ENCODE measurements at places on chromosomes 12 and 14.

GRCh38 chr12:80242321-80242720 lies 143.0 kb downstream of the OTOGL start:
- DNase-seq: no peak

- DNase-seq: no peak
Measured at GRCh38 chr14:38367922-38368321, 112.0 kb upstream of the CLEC14A start.

DNA sequence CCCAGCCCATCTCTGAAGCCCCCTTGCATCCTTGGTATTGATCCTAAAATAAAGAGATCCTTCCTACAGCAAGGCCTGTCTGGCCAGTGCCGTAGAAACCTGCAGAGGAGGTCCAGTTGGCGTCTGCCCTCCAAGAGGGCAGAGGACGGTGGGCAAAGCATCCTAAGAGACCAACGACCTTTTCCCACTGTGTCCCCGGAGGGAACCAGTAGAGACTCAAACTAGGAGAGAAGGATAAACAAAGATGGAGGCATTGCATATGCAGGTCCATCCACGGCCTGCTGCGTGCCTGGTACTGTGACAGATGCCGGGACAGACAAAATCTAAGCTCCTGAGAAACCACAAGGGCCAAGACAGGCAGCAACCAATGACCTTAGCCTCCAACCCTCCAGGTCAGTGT lies 3.8 kb downstream of the NCKAP5L start:
- no peak for DNase-seq

DNA sequence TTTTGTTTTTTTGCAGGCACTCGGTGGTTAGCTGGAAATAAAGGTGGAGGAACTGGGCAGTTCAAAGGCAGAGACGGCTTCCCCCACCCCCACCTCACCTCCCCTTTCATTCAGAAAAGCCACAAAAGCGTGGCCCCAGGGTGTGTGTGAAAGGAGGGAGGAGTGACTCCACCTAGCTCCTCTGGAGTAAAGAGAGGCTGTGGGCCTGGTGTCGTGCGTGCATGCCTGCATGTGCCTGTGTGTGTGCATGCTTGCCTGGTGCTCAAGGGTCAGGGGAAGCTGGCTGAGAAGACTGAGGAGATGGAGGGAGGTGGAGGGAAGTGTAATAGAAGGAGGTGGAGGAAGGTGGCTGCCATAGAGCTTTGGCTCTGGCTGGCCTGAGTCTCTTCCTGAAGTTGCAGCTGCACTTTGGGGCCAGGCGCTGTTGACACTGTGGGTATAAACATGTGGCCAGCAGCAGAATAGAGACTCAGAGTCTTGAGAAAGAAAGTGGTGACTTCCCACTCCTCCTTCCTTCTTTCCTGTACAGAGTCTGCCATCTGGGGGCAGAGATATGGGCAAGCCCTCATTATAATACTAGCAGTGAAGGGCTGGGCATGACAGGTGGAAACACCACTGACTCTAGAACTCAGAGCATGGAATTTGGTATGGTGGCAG lies 36.9 kb upstream of the SINHCAF start:
- no peak for DNase-seq

DNA sequence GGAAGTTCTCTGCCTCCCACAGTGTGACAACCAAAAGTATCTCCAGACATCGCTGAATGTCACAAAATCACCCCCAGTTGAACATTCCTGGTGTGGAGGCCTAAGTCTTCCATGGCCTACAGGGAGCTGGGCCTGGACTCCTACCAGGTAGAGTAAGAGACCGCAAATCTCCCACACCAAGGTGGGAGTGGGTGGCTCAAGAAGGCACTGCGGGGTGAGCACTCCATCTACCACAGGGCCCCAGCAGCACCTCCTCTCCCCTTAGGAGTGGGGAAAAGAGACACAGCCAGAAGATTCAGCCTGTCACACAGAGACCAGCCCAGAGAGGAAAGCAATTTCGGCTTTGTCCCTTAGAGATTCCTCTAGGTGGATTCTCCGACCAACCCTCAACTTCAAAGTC lies 25.5 kb downstream of the LRTM2 start:
- DNase-seq: no peak

DNA sequence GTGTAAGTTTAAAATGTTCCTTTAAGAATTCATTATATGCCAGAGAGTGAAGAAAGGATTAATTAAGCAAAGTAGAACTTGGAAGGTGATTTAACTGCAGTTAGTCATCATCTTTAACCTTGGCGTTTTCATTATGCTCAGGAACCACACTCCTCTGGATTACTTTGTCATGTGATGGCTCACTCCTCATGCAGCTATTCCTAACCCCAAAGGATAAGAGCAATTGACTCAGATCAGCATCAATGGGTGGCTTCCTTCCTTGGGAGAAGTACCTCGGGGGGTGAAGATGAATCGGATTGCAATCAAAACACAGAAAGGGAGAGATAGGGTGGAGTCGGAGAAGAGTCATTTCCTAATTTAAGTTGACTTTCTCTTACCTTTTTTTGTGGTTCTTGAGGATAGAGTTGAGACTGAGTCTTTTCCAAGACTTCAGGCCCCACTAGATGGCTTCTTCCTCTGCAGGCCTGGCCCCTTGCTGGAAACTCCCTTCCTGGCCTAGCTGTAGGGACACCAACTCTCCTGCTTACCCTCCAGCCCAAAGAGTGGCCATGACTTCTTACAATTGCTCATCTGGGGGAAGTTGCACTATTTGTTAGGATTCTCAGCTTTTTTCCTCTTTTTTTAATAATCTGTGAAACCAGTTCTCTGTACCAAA lies 238.6 kb upstream of the DDHD1 start:
- no peak for DNase-seq

Measured in psoas muscle (tissue), 8 donors.